T-helper 17 cell (primary cell): ENCODE measurements at places on chromosomes 4 and X.

DNA sequence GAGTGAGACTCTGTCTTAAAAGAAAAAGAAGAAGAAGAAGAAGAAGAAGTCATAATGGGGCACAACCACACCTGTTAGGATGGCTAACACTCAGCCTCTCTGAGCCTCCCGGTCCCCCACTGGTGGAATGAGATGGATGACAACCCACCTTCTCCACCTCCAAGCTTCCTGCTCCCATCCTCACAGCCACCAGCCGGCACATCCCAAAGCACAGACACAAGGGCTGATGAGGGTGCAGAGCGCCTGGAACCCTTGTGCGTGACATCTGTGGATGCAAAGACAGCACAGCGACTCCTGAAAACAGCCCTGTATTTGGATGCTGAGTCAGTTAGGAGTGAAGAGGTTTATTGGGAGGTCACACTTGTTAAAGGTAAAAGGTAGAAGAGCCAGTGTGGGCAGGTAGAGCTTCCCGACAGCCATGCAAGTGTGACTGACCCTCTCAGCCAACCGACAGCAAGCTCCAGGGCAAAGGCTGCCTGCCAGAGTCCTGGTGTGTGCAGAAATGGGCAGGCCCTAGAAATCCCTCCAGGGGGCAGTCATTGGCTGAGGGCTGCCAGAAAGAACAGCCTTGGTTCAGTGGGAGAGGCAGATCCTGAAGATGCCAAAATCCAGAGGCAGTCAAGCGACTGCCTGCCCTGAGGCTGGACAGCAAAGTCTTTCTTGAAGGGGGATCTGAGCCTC, 26.6 kb upstream of the MAN2B2 start:
- DNase-seq = no peak

DNA sequence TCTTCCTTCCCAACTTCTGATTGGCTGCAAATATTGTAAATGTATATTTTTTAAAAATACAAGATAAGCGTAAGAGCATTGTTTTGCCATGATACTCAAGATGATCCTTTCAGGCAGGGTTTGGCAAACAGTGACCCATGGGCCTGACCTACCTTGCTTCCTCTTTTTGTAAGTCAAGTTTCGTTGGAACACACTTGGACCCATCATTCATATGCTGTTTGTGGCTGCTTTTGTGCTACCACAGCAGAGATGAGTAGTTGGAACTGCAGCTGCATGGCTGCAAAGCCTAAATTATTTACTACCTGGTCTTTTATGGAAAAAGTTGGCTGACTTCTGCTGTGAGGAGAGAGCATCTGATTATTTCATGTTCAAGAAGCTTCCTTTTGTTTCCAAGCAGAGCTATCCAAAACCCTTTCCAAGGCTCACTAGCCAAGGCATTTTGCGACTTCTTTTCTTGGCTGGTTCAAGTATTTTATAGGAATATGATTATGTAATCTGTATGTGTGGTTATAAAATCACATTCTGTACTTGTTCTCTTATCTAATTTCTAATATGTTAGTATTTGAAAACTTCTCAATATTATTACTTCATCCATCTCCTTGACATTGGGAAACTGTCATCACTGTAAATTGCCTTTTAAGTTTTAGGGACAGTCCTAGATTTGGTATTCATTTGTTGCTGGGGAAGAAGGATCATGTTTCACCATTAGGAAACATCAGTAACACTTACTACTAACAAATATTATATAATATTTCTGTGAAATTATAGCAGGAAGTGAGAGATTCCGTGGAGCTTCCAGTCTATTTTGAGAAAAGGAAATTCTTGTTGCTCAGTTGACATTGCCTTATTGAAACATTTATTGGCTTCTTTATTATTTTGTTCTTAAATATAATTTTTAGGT, 109.2 kb downstream of the ARHGAP10 start:
- DNase-seq = no peak

DNA sequence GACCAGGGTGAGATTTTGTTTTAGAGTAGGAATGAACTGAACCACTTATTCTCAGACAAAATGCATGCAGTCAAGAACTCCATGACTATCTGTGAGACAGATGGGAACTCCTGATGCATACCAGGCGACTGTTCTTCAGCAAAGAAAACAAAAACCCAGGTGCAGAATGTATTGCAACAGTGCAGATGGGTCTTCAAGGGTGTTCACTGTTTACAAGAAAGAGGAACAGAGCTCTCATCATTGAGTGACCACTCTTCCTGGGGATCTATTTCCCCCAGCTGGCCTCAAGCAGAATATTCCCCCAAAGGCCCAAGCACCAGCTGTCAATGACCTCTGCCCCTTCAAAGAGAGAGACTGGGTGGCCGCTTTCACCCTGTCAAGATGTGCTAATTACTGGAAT, 39.7 kb upstream of the BMP3 start:
- no peak for DNase-seq

DNA sequence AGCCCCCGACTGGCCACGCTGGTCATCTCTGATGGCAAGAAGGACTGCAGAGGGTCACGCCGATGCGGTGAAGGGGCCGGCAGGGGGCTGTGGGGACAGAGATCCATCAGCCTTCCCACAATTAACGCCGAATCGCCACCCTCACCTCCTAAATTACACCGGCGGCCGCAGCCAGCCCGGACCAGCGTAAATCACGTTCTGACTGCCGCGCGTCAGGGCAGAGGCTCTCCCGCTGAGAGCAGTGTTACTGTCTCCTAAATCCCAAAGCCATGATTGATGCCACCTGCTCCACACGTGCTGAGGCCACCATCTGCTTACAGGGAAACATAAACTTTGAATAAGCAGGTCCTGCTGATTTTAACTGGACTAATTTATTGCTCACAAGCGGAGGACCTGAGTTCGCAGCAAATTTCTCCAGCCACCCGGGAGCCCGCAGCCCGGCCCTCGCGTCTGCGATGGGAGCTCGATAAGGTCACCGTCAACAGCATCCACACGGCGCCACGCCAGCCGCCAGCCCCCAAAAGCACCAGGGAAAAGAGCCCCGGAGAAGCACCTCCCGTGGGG, 127.3 kb upstream of the NKX1-1 start:
- DNase-seq = no peak
